Hypothalamus (tissue), 51 donors: ENCODE measurements at places on chromosomes 7 and 10.

- DNase-seq: no peak
These were observed 43.3 kb upstream of the FZD8 start for GRCh38 chr10:35685402-35685801.

GRCh38 chr10:21052709-21053104 lies 155.6 kb upstream of the NEBL start:
- DNase-seq: no peak

- no peak for DNase-seq
These were observed 80.7 kb upstream of the WDR11 start for GRCh38 chr10:120770496-120770895.

DNA sequence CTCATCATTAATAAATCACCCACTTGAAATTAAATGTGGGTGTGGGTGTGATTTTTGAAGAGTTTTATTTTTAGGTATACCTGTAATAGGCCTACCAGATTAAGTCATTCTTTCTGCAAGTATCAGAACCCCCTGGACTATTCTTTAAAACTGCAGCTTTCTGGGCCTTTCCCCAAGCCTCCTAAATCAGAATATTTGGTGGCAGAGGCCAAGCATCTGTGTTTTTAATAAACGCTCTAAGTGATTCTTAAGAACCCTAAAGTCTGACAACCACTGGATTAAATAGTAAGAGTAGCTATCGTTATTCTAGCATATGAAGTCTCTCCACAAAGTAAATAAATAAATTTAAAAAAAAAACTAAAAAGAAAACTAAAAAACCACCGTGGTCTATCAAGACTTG lies 703.0 kb upstream of the NRP1 start:
- DNase-seq: no peak

- DNase-seq: no peak
These were observed 12.5 kb downstream of the STAG3 start for GRCh38 chr7:100190048-100190711.

- no peak for DNase-seq
These were observed 201.0 kb downstream of the ZMYND11 start for GRCh38 chr10:336247-336646.

- DNase-seq: no peak
These were observed 170.1 kb downstream of the FANK1 start for GRCh38 chr10:126066456-126066855.

DNA sequence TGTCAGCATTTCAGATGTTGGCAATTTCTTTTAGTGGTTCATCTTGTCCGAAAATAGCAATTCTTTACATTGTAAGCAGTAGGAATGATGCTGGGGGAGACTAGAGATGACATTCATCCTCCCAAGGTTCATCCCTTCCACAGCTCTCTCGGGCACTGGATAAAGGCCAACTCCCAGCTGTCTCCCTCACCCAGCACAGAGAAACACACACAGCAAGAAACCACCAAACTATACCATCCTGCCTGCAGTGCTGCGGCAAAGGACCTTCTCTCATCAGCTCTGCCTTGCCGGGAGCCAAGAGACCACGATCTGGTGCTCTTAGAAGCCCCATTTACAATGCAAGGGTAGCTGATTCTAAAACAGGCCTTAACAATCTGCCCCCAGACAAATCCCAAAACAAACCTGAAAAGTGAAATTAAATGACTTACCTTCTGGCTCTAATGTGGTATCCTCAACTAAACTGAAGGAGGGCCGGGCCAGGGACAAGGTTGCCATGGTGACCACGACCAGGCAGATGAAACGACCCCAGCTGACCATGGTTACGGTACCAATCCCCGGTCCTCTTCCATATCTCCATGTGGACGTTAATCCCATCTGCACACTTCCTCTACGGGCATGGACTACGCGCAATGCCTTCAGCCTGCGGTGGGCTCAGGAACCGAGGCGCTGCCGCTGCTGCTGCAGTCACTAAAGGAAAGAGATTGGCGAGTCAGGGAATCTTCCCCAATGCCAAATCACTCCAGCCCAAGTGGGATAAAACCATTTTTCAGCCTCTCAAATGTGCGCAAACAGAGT lies 4.8 kb downstream of the FGFR2 start:
- DNase-seq: peak; percentile 29

- no peak for DNase-seq
These were observed 117.1 kb upstream of the TRIM24 start for GRCh38 chr7:138342990-138343389.

- DNase-seq: no peak
These were observed 514.2 kb downstream of the TFEC start for GRCh38 chr7:115516341-115516740.

DNA sequence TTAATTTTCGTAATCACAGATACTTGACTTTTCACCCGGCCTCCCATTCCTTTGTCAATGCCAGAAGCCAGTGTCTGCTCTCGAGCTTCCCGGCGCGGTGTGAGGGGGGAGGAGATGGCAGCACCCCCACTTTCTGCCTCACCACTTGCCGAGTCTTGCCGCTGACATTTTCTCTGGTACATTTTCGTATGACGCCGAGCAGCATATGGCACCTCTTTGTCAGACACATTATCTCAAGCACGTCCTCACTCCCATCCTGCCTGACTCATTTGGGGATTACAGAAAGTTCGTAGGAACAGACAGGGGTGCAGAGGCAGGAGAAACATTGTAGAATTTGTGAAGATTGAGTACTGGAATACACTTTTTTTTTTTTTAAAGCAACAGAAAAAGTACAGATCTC lies 60.8 kb upstream of the SORCS3 start:
- DNase-seq: no peak

DNA sequence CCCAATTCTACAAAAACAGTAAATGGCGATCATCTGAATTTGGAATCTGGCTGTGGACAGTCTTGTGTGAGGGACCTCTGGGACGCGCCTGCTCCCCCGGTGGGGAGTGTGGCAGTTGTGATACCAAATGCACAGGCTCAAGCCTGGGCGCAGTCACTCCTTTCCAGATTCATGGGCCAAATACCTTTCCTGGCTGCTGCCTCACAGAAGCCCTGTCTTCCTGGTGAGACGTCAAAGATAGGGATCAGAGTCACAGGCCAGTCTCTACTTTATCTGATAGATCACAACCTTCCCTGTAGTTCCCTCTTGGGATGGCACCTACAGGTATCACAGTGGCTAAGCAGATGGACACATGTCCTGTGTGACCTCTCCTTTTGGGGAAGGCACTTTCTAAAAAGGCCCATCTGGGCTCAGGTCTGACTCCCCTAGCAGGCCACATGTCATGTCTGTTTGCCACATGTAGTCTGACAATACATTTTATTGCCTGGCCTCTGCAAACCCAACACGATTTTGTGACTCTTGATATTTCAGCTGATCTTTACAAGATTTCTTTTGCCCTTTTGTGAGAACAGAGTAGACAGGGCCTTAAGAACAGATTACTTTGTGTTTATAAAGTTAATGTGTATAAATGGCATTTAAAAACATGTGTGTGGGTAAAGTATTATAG lies 150.1 kb downstream of the SNX10 start:
- DNase-seq: no peak

- DNase-seq: no peak
These were observed 19.7 kb downstream of the CYTH3 start for GRCh38 chr7:6252748-6253147.

DNA sequence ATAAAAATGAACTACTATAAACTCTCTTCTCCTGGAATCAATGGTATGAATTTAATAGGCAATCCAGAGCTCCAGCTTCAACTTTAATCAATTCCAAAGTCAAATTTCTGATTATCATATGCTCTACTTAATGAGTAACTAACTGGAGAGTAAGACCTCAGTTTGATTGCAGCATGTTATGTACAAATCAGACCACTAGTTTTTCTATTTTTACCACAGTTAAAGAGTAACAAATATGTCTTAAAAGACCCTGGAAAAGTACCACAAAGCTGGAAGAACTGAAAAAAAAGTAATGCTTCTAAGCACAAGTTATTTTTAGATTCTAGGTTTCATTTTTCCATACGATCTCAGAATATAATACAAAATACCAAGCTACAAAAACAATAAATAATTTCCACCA lies 56.0 kb upstream of the TNKS2 start:
- no peak for DNase-seq

DNA sequence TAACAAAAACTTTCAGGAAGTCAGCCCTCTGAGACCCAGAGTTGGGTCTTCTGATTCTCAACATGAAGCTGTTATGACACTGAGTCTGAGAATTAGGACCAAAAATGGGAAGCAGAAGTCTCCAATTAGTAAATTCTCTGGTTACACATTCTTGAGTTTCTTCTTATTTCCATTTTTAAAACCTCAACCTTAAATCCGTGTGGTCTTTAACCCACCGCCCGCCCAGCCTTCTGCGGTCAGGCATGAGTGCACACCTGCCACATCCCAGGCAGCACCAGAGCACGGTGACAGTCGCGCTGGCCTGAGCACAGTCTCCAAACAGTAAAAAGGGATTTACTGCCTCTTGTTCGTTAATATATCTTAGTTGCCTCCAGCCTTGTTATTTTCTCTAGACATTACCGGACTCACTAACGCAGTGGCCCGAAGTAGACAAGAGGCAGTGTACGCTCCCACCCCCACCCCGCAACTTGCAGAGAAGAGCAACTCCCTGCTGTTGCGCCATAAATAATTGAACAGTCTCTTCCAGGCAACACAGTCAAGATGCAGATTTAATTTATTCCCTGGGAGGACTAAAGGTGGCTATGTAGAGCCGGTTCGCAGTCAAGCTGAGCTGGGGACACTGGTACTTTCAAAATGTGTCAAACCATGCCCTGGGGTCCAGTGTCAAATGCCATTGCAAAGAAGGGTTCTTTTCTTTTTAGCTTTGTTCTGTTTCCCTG lies 147.0 kb upstream of the CELF2 start:
- DNase-seq: no peak

GRCh38 chr7:115731796-115732471 lies 298.6 kb downstream of the TFEC start:
- no peak for DNase-seq
